CMK (cell line): ENCODE measurements at places on chromosomes 16 and 17.

GRCh38 chr17:47644324-47644723, 5.4 kb upstream of the KPNB1 start:
- no peak for DNase-seq

- DNase-seq: no peak
Observed at GRCh38 chr17:35748341-35748841, 4.6 kb downstream of the GAS2L2 start.

- no peak for DNase-seq
Observed at GRCh38 chr17:81666092-81666341, 388 bp downstream of the OXLD1 start.

GRCh38 chr17:76707985-76708807, 2.6 kb downstream of the MXRA7 start:
- DNase-seq: no peak

- no peak for DNase-seq
Observed at GRCh38 chr16:84617041-84617790, 662 bp downstream of the COTL1 start.
